ENCODE measurements at places on chromosomes 5 and 9.

- no peak for DNase-seq
These were observed 43.3 kb downstream of the SPARC start for GRCh38 chr5:151643388-151643787.

DNA sequence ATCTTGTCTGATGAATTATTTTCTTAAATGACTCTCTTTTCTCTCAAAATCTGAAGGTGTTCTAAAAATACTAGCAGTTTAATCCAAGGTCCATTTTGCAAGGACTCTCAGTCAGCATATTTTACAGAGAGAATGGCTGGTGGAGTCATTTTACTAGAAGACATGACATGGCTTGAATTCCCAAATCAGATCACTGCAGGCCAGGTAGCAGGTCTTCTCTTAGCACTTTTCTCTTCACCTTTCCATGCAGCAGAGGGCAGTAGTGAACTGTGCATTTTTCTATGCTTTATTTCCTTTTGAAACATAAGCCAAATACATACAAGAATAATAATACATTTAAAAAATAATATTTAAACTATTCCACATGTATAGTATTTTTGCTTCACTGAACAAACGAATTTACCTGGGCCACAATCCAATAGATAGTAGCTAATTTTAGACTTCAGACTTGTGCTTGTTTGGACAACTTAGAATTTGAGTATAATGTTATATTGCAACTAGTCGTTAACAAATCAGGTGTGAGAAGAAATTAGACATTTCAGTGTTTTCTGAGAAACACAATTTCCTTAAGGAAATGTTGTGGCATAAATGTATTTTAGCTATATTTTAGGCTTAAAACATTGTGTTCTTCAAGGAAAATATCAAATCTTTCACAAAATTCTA, 289.4 kb upstream of the DAB2 start:
- no peak for DNase-seq

GRCh38 chr9:87751868-87752267, 25.9 kb downstream of the CTSL start:
- DNase-seq = no peak

DNA sequence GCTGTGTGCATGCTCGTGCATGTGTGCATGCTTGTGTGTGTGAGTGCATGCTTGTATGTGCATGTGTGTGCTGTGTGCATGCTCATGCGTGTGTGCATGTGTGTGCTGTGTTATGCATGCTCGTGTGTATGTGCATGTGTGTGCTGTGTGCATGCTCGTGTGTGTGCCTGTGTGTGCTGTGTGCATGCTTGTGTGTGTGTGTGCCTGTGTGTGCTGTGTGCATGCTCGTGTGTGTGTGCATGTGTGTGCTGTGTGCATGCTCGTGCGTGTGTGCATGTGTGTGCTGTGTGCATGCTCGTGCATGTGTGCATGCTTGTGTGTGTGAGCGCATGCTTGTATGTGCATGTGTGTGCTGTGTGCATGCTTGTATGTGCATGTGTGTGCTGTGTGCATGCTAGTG, 30.3 kb upstream of the SH3PXD2B start:
- no peak for DNase-seq

GRCh38 chr9:114061830-114062474, 16.1 kb downstream of the AMBP start:
- no peak for DNase-seq

DNA sequence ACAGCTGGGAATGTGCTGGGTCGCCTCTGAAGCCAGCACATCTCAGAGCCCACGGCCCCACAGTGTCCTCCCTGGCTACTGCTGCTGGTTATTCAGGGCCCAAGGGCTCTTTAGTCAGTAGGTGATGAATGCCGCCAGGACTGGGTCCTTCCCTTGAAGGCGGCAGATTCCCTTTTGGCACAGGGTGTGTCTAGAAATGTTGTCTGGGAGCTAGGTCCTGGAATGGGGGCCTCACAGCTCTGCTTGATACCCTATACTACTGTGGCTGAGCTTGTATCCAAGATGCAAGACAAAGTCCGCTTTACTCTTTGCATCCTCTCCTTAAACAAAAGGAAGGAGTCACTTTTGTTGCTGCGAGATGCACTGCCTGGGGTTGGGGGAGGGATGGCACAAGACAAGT, 33.1 kb downstream of the MEGF9 start:
- DNase-seq = no peak

DNA sequence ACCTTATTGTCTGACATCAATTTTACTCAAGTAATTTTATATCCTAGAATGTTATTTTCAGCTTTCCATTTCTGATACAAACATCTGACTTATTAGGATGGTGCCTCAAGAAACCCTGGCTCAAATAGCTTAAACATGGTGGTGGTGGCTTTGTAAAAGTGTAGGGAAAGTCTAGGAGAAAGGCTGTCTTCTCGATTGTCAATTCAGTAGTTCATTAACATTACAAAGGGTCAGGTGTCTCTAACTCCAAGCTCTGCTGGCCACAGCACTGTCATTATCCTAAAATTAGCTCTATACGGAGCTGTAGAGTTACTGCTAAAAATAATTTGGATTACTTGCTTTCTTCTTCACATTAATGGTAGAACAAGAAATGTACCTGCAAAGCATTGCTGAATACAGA, 1360.1 kb upstream of the CDH6 start:
- DNase-seq = no peak

- no peak for DNase-seq
These were observed 23.9 kb upstream of the PPP2CA start for GRCh38 chr5:134249469-134250379.

- DNase-seq = no peak
These were observed 540.9 kb downstream of the KIF4B start for GRCh38 chr5:155554500-155554899.

GRCh38 chr5:151569132-151570046, 21.7 kb downstream of the FAT2 start:
- no peak for DNase-seq

GRCh38 chr9:124570942-124571666, 63.9 kb upstream of the NR5A1 start:
- no peak for DNase-seq

GRCh38 chr5:160105686-160106360, 13.4 kb downstream of the PWWP2A start:
- no peak for DNase-seq

DNA sequence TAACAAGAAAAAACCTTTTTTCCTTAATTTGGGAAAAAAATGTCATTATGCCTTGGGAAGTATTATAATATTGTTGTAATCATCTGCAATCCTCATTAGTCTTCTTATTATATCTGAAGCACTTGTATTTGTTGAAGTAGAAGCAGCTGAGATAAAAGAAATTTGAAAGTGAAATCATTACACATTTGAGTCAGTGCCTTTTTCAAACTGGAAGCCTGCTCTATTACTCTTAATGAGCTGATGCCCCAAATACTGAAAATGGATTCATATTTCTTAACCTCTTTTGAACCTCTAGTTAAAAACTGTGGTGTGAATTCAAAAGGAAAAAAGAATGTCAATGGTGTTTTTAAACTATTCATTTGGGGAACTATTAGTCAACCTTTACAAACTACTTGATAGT, 1027.7 kb downstream of the NR2F1-AS1 start:
- DNase-seq = no peak

DNA sequence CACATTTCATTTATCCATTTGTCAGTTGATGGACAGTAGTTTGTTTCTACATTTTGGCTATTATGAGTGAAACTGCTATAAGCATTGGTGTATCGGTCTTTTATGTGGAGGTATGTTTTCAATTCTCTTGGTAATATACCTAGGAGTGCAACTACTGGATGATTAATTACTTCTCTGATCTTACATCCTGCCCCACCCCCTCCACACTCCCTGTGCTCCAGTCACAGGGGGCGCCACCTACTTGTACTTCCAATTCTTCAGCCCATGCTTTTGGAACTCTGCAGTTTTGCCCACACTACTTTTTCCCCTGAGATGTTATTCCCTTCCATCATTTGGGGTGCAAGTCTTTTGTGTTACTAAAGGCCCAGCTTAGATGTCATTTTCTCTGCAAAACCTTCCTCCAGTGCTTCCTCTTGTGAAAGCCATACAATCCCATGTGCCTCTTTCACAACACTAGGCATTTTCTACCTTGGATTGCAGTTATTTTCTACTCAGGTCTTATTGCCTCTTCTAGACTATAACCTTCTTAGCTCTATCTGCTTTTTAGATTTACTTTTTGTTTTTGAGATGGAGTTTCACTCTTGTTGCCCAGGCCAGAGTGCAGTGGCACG, 42.1 kb downstream of the SEC61B start:
- no peak for DNase-seq

DNA sequence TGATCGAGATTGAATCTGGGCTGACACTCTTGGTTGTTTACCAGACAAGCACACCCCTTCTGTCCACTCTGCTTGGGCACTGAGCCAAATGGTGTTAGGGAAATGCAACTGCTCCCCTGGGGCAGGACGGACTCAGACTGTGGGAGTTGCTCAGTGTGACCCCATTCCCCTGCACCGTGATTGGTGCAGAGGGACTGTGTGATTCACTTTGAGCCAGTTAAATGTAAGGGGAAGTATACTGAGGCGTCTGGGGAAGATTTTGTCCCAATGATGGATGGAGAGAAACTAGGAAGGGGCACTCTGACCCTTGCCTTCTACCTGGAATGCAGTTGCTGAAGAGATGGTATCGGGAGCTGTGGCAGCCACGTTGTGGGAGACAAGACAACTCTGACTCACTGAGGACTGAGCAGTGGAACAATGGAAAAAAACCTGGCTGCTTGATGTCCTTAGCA, 196.0 kb upstream of the ANKRD55 start:
- no peak for DNase-seq

GRCh38 chr5:116564312-116564711, 10.3 kb downstream of the SEMA6A start:
- DNase-seq = no peak

DNA sequence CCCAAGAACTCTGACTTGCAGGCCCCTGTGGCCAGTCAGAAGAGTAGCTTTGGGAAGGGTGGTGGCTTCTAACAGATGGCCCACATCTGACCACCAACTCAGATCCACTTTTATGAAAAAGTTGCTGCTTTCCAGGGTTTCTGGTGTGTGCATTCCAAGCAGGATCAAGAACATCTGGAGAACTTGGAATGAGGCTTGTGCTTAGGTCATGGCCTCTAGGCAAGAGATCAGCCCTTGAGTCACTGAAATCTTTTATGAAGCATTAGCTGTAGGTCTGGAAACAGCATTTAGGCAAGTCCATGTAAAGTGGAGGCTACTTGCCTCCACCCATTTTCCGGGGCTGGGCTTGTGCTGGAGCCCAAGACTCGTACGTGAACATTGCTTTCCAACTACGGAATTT, 433.3 kb downstream of the SH3GL2 start:
- DNase-seq = no peak

DNA sequence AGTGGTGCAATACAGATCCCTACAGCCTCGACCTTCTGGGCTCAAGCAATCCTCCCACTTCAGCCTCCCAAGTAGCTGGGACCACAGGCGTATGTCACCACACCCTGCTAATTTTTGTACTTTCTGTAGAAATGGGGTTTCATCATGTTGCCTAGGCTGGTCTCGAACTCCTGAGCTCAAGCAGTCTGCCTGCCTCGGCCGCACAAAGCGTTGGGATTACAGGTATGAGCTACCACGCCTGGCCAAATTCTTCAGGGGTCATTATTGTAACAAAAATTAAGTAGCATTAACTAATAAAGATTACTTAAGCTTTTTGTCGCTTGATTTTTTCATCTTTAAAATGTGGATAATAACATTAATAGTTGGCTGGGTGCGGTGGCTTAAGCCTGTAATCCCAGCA, 195.3 kb upstream of the IER5L start:
- no peak for DNase-seq

- no peak for DNase-seq
These were observed 50.0 kb downstream of the GSN start for GRCh38 chr9:121317737-121318630.

GRCh38 chr9:126491949-126492348, 121.8 kb upstream of the LMX1B start:
- no peak for DNase-seq

GRCh38 chr5:83800201-83800600, 79.5 kb upstream of the HAPLN1 start:
- DNase-seq = no peak

- DNase-seq = no peak
These were observed 10.3 kb downstream of the ACTL7B start for GRCh38 chr9:108845507-108845906.

DNA sequence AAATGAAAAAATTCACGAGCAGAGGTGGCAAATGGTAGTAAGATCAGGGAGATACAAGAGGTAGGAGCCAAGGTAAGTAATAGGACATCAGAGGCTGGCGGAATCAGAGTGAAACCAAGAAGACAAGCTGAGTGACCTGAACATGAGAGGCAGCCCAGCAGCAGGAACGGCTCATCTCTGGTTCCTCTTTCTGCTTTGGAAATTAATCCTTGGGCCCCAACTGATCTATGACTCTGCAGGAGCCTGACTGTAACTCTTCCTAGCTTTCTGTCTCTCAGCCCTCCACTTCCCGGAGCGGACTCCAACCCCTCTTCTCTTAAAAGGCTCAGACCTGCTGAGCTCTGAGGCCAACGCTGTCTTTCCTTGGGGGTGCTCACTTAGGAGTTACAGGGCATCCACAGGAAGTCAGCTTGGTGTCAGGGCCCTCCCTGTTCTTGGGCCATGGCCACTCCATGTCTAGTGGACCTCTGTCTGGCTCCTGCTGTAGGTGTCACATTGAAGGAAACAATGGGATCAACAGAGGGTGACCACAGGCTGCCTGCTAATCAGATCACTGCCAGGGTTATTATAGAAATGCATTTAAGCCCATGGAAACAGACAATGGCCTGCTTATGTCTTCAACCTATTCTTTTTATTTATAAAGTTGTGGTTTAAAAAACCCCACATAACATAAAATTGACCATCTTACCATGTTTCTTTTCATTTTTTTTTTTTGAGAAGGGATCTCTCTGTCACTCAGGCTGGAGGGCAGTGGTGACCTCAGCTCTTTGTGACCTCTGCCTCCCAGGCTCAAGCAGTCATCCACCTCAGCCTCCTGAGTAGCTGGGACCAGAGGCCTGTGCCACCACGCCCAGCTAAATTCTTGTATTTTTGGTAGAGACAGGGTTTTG, 22.5 kb upstream of the SHB start:
- DNase-seq = no peak

- no peak for DNase-seq
These were observed 30.6 kb downstream of the BAAT start for GRCh38 chr9:101354143-101354764.

- DNase-seq = no peak
These were observed 691 bp downstream of the DMXL1 start for GRCh38 chr5:119071561-119071995.

GRCh38 chr5:62684310-62684709, 105.7 kb downstream of the LRRC70 start:
- no peak for DNase-seq

DNA sequence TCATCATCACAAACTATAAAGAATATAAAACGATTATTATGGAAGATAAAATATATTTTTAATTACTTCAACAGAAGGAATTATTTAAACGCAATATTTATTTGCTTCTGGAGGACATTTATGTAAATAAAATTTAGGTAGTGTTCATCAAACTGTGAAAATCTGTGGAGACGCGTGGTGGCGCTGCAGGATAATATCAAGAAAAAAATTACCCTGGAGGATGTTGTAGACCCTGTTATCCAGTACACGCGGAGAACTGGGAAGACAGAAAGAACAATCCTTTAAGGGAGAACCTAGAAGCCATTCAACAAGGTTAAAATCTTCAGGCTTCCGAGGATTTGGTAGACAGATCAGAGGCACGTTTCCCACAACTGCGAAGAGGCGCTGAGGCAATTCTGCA, at the start of gene PCDHB12:
PCDHB12 (plus strand) TSS at position 242 of the 400 bp plus-strand sequence. CDS start 189 bp downstream, outside the sequence.
- DNase-seq = no peak
